ENCODE measurements at places on chromosomes 7 and 10.

- DNase-seq, result no peak
Observed at GRCh38 chr10:53166325-53166724, 393.7 kb upstream of the MBL2 start.

- no peak for DNase-seq
Observed at GRCh38 chr10:133085251-133086125, 2.2 kb upstream of the ADGRA1 start.

GRCh38 chr7:127891854-127892438, 139.3 kb downstream of the LRRC4 start:
- no peak for DNase-seq

- DNase-seq, result no peak
Observed at GRCh38 chr10:96321822-96322221, 17.6 kb downstream of the DNTT start.

DNA sequence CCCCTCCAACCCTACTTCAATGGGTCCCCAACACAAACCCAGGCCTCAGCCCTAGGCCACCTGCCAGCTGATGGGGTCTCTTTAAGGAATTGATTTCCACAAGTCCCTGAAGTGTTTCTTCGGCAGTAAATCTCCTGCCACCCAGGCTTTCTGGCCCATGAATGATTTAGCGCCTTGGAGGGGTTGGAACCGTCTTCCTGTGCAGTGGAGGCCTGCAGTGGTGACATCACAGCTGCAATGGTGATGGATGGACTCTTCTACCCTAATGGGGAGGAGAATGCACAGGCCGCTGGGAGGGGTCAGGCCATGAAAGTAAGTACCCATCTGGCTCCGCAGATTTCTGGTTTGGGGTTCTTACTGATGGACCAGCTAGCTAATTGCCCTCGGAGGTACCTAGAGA, 163.8 kb downstream of the UBE2H start:
- no peak for DNase-seq

Measured in hematopoietic multipotent progenitor cell treated with erythropoietin and hydrocortisone succinate and interleukin-3 and kit ligand, for 8 days (in vitro differentiated cells).